ENCODE measurements at places on chromosomes 4 and X. TPM values are rescaled to one million over a fixed set of nuclear protein-coding genes. Genes with fewer than 3 reads are reported as not detected.

DNA sequence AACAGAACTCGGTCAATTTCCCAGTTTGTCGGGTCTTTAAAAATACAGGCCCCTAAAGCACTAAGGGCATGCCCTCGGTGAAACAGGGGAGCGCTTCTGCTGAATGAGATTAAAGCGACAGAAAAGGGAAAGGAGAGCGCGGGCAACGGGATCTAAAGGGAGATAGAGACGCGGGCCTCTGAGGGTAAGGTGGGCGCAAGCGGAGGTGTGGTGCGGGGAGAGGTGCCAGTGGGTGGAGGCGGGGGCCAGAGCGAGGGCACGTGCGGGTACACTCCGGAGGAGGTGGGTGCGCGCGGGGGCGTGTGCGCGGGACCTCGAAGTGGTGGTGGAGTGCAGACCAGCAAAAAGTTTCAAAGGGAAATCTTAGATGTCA, 787 bp upstream of the TET2 start:
- peak overlapping the region; percentile 84 for H3K4me3 ChIP-seq
- H3K36me3 ChIP-seq: peaks cover 9% of the 10 kb centered on the region
- no peaks in the 10 kb centered on the region for H3K27me3 ChIP-seq
- H3K4me1 ChIP-seq: peaks cover 52% of the 10 kb centered on the region

DNA sequence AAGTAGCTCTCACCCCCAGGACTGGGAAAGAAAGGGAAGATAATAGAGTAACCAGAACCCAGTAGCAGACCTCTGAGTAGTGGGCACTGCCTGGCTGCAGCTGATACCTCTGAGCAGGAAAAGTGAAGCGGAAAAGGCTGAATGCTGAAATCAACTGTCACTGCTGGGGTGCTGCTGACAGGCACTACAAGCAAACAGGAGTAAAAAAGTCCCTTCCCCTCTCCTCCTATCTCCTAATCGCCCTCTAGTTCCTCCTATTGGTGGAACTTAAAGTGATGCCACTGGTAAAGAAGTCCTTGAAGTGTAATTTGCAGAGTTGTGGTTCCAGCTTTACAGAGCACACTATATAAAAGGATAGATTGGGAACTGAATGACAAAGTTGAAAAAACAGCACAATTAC, 32.8 kb upstream of the GLRB start:
- H3K27ac ChIP-seq: no peak overlapping the region
- no peak overlapping the region for H3K4me3 ChIP-seq
- no peaks in the 10 kb centered on the region for H3K27me3 ChIP-seq
- H3K36me3 ChIP-seq: no peaks in the 10 kb centered on the region

- H3K4me3 ChIP-seq: no peak overlapping the region
- H3K27me3 ChIP-seq: peaks cover 40% of the 10 kb centered on the region
- H3K4me1 ChIP-seq: no peaks in the 10 kb centered on the region
- DNase-seq: no peak
Observed at GRCh38 chr4:183966371-183966770, 61.3 kb downstream of the STOX2 start.

Gene RPA4
- 0.60 TPM for total RNA-seq

Gene CD38
- 60.2 TPM for total RNA-seq

Measured in activated T-cell treated with anti-CD3 and anti-CD28 coated beads, Interleukin-2, amount 50 U/mL, for 72 hours (primary cell).